ENCODE measurements at places on chromosomes 16 and 17.
A peak's percentile ranks its signal among the peaks of the same experiment; 100 is the strongest.

GRCh38 chr17:6970992-6971391 lies 24.9 kb upstream of the ALOX12 start:
- DNase-seq: no peak

DNA sequence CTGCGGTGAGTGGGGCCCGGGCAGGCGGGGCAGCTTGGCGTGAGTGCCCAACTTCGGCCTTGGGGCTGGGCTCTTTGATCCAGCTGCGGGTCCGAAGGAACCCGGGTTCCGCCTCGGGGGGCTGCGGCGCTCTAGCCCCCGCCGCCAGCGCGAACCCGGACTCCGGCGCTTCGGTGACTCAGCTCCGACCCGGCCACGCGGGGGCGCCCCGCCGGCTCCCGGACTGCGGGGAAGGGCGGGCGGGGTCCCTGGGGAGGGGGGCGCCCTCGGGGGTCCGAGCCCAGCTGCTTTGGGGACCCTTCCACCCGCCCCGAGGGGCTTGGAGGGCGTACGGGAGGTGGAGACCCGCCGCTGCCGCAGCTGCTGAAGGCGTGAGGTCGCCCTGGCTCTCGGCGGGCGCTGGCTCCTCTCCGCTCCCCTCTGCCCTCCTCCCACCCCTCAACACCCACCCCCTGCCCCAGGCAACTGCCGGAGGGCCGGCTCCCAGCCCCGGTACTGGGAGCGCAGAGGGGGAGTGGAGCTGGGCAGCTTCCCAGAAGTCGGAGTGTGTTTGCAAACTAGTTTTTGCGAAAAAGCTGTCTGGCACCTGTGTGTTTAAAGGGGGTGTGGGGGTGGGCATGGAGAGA lies 516 bp downstream of the CPNE2 start:
- DNase-seq: peak; percentile 92

GRCh38 chr17:82528484-82529265 lies 9.1 kb downstream of the FOXK2 start:
- no peak for DNase-seq

GRCh38 chr16:84652566-84652965 lies 4.3 kb downstream of the KLHL36 start:
- DNase-seq: no peak

DNA sequence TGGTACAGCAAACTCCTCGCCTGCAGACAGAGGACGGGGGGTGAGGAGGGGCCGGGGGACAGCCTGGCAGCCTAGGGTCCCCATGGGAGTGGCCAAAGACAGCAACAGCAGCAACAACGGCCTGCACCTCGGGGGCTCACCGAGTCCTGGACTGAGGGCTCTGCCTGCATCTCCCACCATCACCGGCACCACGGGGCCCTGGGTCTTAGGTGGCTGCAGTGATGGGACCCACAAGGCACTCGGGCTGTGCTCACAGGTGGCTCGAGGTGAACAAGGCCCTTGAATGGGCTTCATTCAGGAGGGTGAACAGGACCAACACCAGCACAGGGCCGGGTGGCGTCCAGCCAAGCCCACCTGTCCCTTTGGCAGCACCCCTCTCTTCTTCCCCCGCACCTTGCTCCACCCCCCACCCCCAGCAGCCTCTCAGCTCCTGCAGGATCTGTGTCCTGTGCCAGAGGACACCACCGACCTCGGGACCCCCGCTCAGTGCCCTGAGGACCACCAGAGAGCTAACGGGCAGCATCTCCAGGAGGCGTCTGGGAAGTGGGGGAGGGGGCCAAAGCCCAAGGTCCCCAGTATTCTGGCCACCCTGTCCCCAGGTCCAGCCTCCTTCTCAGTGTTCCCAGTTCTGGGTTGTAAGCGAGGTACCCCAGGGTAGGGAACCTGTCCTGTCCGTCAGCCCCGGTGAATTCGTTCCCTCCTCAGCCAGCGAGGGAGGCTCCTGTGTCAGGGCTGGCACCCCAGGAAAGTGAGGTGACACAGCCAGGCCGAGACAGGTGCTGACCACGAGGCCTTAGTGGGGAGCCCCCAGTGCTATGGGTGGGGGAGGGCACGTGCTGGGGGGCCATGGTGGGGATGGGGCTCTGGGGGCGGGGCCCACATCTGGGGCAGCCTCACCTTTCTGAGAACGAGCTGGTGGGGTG lies 94.3 kb downstream of the TBC1D16 start:
- peak; percentile 59 for DNase-seq
